Neuronal stem cell (in vitro differentiated cells): ENCODE measurements at places on chromosomes 16 and 17.

DNA sequence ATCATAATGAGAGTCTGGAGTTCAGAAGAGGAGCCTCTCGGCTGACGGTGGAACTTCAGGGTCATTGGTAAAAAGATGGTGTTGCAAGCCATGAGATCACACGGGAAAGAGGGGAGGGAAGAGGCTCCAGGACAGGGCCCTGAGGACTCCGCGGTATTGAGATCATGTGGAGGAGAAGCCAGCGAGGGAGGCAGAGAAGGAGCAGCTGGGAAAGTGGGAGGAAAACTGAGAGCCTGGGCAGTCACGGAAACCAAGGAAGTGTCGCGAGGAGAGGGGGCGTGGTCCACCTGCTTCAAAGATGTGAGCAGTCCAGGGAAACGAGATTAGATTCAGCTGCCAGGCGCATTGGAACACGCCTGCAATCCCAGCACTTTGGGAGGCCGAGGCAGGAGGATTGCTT lies 27.7 kb upstream of the SBK1 start:
- no peaks in the 10 kb centered on the region for H3K27me3 ChIP-seq
- H3K4me3 ChIP-seq: no peak overlapping the region
- no peak overlapping the region for H3K27ac ChIP-seq
- DNase-seq: no peak
- peaks cover 11% of the 10 kb centered on the region for H3K4me1 ChIP-seq

DNA sequence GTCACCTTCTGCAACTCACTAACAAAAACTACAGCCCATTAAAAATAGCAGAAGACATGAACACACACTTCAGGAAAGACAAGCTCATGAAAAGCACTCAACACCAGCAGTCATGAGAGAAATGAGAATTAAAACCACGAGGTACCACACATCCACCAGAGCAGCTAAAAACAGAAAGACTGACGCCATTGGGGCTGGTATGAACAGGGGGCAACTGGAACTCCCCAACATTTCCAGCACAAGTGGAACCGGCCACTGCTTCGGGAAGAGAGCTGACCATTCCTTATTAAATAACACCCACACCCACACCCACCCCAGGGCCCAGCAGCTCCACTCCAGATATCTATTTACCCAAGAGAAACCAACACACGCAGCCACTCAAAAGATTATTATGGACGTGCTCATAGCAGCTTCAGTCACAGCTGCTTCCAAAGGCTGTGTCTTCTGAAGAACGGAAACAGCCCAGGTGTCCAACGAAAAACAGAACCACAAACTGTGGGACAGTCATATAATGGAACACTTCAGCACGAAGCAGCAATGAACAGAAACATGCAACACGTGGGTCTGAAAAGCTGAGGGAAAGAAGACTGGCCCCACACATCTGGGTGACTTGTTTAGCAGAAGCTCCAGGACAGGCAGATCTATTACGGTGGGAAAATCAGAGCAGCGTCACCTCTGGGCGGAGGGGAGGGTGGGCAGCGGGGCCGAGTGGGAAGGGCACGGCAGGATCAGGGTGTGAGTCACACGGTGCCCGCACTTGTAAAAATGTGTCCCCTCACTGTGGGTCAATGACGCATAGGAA lies 41.1 kb downstream of the KLHDC4 start:
- no peak overlapping the region for H3K4me3 ChIP-seq
- H3K36me3 ChIP-seq: peaks cover 21% of the 10 kb centered on the region

DNA sequence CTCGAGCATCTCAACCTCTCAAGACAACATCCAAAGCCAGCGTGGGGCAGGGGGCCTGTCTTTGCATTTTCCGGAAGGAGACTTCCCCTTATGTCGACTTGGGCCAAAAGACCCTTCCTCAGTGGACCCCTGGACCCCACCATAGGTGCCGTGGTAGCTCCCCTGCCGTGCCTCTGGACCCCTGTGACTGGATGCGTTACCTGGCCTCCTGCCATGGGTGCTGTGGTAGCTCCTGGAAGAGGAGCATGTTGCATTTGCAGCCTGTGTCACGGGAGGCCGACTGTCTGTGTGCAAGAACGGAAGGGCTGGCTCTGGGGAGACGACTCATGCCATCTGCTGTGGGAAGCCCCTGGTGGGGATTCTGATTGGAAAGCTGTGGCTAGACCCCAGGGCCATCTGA lies 130.1 kb downstream of the FOXL1 start:
- H3K36me3 ChIP-seq: no peaks in the 10 kb centered on the region
- H3K4me3 ChIP-seq: no peak overlapping the region
- no peaks in the 10 kb centered on the region for H3K4me1 ChIP-seq

DNA sequence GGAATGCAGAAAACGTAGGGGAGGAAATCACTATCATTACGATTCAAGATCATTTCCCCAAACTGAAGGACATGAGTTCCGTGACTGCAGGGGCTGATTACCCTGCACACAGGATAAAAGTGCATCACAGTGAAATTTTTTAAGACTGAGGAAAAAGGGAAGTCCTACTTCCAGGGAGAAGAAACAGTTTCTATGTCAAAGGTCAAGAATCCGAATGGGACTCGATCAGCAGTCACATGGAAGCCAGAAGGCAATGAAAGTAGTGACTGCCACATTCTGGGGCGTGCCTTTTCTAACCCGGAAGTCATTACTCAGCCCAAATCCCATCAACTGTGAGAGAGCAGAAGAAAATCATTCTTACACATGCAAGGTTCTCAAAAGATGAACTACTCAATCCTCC lies 12.1 kb downstream of the ZZEF1 start:
- no peak overlapping the region for H3K4me3 ChIP-seq
- H3K36me3 ChIP-seq: peaks cover 1% of the 10 kb centered on the region
- no peaks in the 10 kb centered on the region for H3K27me3 ChIP-seq
- DNase-seq: no peak
- H3K4me1 ChIP-seq: no peaks in the 10 kb centered on the region
- no peak overlapping the region for H3K27ac ChIP-seq

GRCh38 chr16:2713523-2713922 lies 6.5 kb downstream of the PRSS27 start:
- H3K27ac ChIP-seq: no peak overlapping the region
- H3K36me3 ChIP-seq: peaks cover under 1% of the 10 kb centered on the region
- DNase-seq: no peak
- peak overlapping the region; percentile 5 for H3K4me3 ChIP-seq
- H3K4me1 ChIP-seq: no peaks in the 10 kb centered on the region

DNA sequence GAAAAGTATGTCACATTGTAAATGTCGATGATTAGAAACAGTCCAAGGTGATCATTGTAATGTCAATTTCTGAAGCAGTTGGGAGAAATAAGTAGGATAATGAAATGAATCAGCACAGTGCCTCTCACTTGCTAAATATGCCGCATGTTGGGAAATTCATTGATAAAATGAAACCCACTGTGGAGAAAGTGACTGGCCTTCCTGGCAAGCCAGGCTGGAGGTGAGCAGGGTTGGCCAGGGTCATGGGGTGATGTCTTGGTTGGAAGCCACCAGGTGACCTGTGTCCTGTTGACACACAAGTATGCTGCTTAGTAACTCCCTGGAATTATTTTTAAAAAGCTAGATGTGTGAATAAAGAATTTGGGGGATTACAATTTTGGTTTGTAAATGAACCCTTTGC lies 14.9 kb upstream of the WNT9B start:
- peaks cover 29% of the 10 kb centered on the region for H3K4me1 ChIP-seq
- no peak overlapping the region for H3K4me3 ChIP-seq
- H3K36me3 ChIP-seq: no peaks in the 10 kb centered on the region
- DNase-seq: no peak

DNA sequence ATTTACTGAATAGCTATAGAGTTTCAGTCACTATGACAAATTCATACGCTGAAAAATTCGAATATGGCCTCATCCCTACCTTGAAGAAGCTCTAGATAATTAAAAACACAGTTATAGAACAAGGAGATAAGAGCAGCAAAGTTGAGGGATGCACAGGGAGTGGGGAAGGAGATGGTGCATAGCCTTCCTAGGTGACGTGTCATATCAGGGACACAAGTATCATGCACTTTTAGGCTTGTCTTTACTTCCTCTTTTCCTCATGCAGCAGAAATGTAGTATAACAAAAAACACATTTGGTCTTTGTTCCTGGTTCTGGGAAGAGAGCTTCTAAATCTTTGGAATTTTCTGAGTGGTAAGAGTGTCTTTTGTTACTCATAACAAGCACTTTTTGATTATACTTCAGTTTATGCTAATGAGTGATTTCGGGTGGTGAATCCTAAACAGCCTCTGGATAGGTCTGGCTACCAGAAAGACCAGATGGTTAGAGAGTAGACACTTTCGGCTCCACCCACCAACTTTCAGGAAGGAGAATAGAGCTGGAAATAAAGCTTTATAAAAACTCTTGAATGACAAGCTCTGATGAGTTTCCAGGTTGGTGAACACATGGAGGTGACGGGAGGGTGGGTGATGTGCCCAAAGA lies 341.4 kb downstream of the UTP18 start:
- no peak for DNase-seq
- no peak overlapping the region for H3K4me3 ChIP-seq
- H3K4me1 ChIP-seq: no peaks in the 10 kb centered on the region
- no peak overlapping the region for H3K27ac ChIP-seq
- H3K36me3 ChIP-seq: no peaks in the 10 kb centered on the region

GRCh38 chr17:59327121-59327980 lies 4.1 kb upstream of the YPEL2 start:
- no peaks in the 10 kb centered on the region for H3K36me3 ChIP-seq
- no peak overlapping the region for H3K27ac ChIP-seq
- peaks cover 22% of the 10 kb centered on the region for H3K4me1 ChIP-seq
- no peaks in the 10 kb centered on the region for H3K27me3 ChIP-seq

DNA sequence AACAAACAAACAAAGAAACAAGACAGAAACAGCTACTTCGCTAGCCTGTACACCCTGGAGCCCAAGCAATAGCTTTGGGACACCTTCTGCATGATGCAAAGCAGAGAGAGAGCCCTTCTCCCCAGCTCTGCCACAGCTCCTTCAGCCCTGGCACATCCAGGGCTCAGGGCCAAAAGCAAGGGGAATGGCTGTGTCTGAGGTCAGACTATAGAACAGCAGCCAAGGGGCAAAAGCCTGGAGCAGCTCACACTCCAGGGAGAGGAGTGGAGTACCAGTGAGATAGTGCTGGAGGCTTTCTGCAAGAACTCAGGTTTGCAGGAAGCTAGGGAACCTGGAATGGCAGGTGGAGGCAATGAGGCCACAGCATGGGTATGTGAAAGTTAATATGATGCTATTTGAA lies 11.6 kb upstream of the SEPHS2 start:
- no peak for DNase-seq
- no peaks in the 10 kb centered on the region for H3K4me1 ChIP-seq
- H3K27ac ChIP-seq: no peak overlapping the region
- no peaks in the 10 kb centered on the region for H3K27me3 ChIP-seq
- no peak overlapping the region for H3K4me3 ChIP-seq
- no peaks in the 10 kb centered on the region for H3K36me3 ChIP-seq

DNA sequence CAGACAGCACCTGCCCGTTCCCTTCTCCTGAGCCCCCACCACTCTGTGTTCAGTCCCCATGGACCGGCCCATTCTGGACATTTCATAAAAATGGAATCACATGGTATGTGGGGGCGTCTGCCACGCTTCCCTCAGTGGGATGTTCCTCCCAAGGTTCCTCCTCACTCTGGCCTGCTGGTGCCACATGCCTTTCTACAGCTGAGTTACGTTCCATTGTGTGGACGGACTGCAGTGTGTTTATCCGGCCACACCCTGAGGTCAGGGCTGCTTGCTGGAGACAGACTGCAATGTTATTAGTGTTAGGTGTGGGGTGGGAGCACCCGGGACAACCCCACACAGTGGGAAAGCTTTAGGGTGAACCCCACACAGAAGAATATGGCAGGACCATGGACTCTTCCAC lies 5.9 kb upstream of the AATK start:
- no peak for DNase-seq
- peaks cover 2% of the 10 kb centered on the region for H3K36me3 ChIP-seq
- no peak overlapping the region for H3K27ac ChIP-seq
- H3K27me3 ChIP-seq: no peaks in the 10 kb centered on the region
- H3K4me1 ChIP-seq: no peaks in the 10 kb centered on the region
